ENCODE measurements at places on chromosomes 2 and 18. TPM values are rescaled to one million over a fixed set of nuclear protein-coding genes. Genes with fewer than 3 reads are reported as not detected.

ATIC gene
- total RNA-seq, result 31.8 TPM

DNA sequence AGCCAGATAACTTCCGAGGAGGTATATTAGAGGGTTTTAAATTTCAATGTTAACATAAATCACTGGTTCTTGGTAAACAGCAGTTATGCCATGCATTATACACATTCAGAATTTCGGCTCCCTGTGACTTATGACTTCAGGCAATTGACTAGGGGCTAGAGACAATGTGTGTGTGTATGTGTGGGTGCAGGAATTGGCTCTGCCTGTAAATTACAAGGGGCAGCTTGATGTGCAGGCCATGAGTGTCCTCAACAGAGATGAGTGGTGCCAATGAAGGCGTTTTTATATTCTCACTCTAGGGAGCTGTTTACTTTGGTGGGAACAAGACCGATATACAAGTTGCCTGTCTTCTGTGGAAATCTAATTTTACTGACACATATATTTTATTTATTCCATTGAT, 161.6 kb downstream of the CSRNP3 start:
- no peak for DNase-seq

- peak; percentile 5 for DNase-seq
Observed at GRCh38 chr2:164285576-164285975, 335.7 kb downstream of the GRB14 start.

- no peak for DNase-seq
Observed at GRCh38 chr2:24832931-24833701, 39.9 kb downstream of the CENPO start.

DNA sequence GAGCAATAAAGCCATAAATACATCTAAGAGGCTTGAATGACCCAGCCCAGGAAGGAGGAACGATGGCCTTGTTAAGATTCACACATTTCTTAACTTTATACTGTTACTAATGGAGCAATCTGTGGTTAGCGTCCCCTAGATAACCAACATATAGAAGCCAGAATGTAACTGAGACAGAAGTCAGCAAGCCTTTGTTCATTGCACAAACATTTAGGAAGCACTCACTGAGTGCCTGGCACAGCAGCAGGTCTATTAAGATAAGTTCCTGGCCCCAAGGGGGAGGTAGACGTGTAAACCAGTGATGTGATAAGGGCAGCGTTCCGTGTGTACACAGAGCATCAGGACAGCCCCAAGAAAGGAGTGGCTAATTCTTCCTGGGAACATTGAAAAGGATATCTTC, 63.6 kb upstream of the ATL2 start:
- DNase-seq, result no peak

DNA sequence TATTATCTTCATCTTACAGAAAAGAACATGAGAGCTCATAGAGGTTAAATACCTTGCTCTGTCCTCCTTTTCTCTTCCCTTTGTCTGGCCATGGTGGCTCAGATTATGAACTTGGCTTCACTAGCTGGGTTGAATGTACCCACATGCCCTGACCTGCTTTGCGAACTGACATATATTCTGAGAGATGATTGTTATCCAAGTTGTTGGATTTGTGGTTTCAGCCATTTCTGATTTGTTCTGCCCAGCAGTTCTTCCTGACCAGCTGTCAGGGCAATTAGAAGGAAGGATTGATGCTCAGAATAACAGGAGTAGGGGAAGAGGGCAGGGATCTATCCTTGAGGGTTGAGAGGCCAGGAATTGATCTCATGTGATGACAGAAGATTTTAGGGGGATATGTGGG, 236.8 kb upstream of the FAM98A start:
- DNase-seq, result no peak

EIPR1 gene
- 54.5 TPM for total RNA-seq

DNA sequence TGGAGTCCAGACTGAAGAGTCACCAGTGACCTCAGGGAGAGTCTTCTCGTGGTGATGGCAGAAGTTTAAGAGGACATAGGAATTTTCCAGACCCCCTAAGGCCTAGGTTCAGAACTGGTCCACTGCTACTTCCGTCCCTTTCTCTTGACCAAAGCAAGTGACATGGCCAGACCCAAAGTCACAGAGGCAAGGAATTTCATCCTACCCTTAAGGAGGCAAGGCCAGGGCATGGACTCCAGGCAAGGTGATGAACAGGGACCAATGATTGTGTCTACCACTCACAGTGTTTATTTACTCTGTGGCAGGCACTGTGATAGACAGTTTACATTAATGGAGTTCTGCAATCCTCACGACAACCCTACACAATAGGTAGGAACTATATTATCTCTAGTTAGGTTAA, 265.1 kb downstream of the GLI2 start:
- no peak for DNase-seq

DNA sequence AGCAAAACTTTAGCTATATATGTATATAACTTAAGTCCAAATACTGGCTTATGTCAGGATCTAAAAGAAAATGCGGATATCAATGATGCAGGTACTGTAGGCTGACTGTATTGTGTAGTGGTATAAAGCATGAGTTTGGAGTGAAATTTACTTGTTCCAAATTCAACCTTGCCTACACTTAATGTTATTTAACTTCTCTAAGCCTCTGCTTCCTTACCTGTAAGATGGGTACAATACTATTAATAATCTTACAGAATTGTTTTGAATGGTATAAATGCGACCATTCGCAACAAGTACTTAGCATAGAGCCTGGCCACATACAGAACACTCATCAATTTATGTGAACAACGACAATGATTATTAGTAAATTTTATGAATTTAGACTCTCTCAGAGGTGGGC, 62.4 kb downstream of the SPRED2 start:
- DNase-seq, result no peak

Measured in G401 (cell line).